ENCODE measurements at places on chromosomes 11 and 22.

GRCh38 chr11:29129844-29130243 lies 887.0 kb downstream of the KCNA4 start:
- no peaks in the 10 kb centered on the region for H3K4me1 ChIP-seq
- no peak for DNase-seq
- H3K27ac ChIP-seq = no peak overlapping the region
- H3K4me3 ChIP-seq = no peak overlapping the region
- H3K27me3 ChIP-seq = no peaks in the 10 kb centered on the region

GRCh38 chr11:57330029-57330428 lies 5.3 kb upstream of the TNKS1BP1 start:
- DNase-seq = no peak
- H3K27ac ChIP-seq = no peak overlapping the region
- peaks cover 65% of the 10 kb centered on the region for H3K36me3 ChIP-seq
- no peak overlapping the region for H3K4me3 ChIP-seq
- H3K4me1 ChIP-seq = peaks cover 21% of the 10 kb centered on the region

- peak overlapping the region; percentile 96 for H3K4me3 ChIP-seq
- peaks cover 43% of the 10 kb centered on the region for H3K4me1 ChIP-seq
- H3K27ac ChIP-seq = peak overlapping the region; percentile 98
- no peak for DNase-seq
Measured at GRCh38 chr11:18321578-18321968, 367 bp downstream of the HPS5 start.

DNA sequence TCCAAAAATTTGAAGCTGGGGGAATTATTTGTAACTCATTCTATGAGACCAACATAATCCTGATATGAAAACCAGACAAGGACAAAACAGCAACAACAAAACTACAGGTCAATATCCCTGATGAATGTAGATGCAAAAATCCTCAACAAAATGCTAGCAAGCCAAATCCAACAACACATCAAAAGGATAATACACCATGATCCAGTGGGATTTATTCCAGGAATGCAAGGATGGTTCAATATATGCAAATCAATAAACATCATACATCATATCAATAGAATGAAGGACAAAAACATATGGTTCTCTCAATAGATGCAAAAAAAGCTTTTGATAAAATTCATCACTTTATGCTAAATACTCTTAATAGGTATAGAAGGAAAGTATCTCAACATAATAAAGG lies 19.4 kb upstream of the USP2 start:
- H3K36me3 ChIP-seq = no peaks in the 10 kb centered on the region
- no peak overlapping the region for H3K27ac ChIP-seq
- H3K4me1 ChIP-seq = no peaks in the 10 kb centered on the region
- no peak overlapping the region for H3K4me3 ChIP-seq

All from CD4-positive, CD25-positive, alpha-beta regulatory T cell (primary cell).